Activated CD8-positive, alpha-beta memory T cell treated with anti-CD3 and anti-CD28 coated beads for 48 hours (primary cell): ENCODE measurements at places on chromosomes 2 and 18.

DNA sequence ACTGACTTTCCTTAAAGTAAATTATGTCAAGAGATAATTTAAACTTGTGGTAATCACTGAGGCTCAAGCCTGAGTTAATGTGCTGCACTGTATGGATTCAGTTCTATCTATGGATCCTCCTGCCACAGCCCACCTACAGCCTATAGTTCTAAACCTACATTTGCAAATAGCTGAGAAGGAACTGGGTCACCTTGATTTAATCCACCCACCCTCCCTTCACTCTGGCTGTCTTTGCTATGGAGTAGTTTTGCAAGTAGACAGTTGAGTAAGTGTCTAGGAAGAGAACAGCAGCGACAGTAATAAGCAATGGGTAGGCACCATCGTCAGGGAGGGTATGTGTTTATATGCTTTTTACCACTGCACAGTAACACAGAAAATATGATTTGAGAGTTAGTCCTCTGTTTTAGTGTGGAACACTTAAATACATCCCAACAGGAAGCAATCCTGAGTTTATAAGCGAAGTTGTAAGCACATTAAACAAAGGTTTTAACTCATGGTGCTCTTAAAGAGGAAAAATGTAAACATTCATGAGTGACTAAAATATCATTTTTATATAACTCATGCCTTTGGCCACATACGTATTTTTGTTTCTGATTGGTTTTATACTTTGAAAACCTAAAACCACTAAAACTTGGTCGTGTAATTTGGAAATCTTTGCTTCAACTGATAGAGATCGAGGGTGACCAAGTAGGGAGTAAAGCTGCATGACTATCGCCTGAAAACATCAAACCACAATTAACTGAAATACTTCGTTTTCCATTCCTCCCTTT is 36.3 kb upstream of the CHRNA1 start:
- DNase-seq, result no peak

DNA sequence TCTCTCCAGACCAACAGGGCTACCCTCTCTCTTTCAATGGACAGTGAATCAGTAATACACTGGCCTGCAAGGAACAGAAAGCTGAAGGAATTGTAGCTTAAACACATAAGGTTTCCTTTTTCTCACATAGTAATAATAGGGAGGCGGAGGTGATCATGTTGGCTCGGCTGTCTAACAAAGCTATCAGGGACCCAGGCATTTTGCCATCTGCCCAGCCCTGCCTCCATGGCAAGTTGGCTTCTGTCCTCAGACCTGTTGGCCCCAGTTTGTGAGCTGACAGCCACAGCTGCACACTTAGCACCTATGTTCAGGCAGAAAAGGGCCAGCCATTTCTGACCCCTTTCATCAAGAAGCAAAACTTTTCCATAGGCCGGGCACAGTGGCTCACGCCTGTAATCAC is 2.0 kb upstream of the CHRNG start:
- no peak for DNase-seq

DNA sequence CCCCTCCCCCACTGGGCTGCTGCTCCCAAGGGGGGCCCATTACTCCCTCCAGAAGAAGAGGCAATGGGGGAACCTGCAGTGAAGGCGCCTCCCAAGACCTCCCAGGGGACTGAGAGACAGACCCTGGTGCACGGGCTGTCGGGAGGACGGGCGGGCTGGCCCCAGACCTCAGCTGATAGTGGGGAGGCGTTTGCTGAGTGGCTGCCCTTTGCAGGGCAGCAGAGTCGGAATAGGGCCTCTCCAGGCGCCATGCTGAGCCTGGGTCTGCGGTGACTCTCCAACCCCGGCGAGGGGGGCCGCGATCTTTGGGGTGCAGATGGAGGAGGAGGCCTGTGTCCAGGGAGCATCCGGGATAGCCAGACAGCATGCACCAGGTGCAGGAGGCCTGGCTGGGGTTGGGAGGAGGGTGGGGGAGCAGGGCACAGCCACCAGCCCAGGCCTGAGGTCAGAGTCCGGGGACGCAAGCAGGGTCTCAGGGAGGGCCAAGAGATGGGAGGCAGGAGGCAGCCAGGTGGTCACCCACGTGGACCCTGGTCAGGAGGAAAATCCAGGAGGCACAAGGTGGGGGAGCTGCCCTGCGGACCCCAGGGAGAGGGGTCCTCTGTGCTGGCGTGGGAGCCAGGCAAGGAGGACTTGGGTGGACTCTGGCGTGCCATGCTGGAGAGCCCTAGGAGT is 11.0 kb downstream of the CROCC2 start:
- no peak for DNase-seq

GRCh38 chr18:61466736-61467135 is 133.5 kb downstream of the CDH20 start:
- DNase-seq, result no peak

GRCh38 chr18:58870130-58870529 is 5.5 kb downstream of the ZNF532 start:
- no peak for DNase-seq

GRCh38 chr2:186639939-186640338 is 50.1 kb downstream of the ITGAV start:
- DNase-seq, result no peak

GRCh38 chr2:240219208-240219890 is 78.9 kb upstream of the OTOS start:
- DNase-seq, result no peak

DNA sequence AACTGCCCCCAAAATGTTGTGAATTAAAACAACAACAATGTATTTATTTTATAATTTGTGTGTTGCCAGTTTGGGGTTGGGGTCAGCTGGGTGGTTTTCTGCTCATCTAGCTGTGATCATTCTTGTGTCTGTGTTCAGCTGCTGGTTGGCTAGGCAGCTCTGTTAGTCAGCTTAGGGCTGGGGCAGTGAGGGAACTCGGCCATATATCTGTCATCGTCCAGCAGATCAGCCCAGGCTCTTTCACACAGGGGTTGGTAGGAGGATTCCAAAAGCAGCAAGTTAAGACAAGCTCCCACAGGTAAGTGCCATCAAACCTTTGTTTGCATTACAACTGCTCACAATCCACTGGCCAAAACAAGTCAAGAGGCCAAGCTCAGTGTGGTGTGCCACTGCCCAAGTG is 121.5 kb downstream of the LPIN1 start:
- DNase-seq, result no peak

DNA sequence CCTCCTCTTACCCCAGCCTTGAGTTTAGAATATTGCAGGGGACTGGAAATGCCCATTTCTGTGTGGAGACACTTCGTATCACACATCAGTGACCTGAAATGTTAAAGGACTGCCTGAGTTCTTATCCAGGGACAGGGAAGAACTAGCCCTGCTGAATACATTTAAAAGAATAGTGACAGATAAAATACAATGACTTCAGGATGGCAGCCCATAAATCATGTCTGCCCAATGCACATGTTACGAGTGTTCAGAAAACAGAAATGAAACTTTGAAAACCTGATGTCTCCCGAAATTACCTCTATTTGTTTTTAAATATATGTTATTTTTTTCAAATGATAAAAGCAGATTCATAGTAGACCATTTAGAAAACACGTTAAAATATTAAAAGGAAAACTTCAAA is 22.3 kb upstream of the RAB12 start:
- DNase-seq, result no peak

DNA sequence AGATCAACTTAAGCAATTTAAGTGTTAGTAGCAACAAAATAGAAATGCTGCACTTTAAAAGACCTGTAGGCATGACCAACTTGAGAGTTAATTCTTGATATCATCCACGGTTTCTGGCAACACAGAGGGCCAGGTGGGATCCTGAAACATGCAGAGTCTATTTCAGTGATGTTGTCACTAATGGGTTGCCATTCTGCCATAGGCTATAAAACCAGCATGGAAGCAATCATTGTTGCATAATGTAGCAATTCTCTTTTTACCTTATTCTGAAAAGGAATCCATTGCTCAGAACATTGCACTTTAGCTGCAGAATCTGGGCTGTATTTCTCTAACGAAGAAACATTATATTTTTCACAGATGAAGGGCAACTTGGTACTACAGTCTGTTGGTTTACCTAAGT is 53.9 kb upstream of the CD302 start:
- no peak for DNase-seq

GRCh38 chr2:238101891-238102841 is 2.0 kb downstream of the ESPNL start:
- DNase-seq, result no peak

DNA sequence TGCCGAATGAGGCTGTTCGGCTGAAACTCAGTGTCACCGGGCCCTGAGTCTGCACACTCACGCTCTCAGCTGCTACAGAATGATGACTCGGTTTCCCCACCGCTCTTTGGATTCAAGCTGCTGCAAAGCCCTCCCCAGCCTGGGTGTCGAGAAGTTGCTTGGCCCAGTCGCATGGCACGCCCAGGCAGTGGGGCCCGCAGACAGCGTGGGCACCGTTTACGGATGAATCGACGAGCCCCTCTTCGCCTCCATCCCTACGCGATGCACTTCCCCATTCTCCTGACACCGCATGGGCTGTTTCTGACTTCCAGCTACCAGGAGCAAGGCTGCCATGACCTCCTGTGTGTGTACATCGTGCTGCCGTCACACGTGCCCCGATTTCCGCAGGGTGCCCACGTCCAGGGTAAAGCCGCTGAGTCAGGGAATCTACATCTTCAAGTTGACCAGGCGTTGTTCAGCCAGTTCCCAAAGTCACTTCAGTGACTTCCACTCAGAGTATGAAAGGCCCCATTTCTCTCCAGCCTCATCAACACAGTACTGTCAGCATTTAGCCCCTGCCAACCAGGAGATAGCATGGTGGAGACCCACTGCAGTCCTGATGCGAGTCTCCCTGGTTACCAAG is 60.3 kb upstream of the GPC1 start:
- no peak for DNase-seq

GRCh38 chr2:12685145-12685544 is 31.6 kb upstream of the TRIB2 start:
- no peak for DNase-seq

GRCh38 chr2:179787601-179788000 is 73.8 kb downstream of the ZNF385B start:
- no peak for DNase-seq

GRCh38 chr2:225013425-225014365 is 28.6 kb downstream of the DOCK10 start:
- no peak for DNase-seq

- DNase-seq, result no peak
Measured at GRCh38 chr2:44817673-44818335, 123.7 kb upstream of the SIX3 start.

DNA sequence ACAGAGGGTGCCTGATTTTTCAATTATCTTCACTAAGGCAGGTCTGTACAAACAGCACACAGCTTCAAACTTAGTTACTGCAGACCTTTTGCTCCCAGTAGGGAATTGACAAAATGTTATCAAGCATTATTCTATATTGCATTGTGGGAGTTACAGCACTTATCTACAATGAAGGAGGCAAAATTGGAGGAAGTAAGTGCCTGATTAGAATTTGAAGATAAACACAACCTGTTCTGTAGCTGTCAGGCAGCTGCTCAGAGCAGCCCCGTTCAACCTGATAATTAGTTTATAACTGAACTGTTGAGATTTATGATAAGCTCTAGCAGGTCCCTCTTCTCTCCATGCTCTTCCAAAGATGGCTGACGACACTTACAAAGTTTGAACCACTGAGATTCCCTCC is 364.4 kb upstream of the CYRIA start:
- no peak for DNase-seq

GRCh38 chr2:238979636-238980035 is 131.8 kb downstream of the TWIST2 start:
- DNase-seq, result no peak

DNA sequence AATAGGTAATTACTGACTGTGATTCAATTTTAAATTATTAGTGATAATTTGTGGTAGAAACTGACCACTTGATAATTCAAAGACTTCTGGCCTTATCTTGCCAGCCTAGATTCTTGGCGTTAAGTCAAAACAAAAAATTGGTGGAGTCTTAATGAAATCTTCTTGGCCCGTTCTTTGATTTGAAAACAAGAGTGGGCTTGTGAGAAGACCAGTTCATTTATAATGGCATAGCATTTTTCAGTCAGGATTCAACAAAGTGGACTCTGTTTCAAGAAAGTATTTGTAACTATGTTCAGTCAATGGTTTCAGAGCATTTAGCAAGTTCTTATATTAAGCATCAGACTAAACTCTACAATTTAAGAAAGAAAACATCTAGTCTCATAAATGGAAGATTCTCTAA is 26.0 kb downstream of the ITGA4 start:
- no peak for DNase-seq

DNA sequence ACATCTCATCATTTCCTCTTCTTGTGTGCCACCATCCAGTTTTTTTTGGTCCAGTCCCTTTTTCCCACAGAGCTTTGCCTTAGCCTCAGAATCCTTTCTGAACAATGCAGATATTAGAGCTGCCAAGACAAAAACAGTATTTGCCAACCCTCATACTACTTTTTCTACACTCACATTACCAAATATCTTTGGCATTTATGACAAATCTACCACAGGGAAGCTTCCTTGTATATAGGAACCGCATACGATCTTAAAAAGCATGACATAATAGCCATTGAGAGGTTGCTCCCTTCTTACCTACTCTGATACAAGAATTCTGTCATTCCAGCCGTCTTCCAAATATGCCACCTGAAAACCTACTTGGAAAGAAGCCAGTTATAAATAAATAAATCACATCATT is 9.4 kb downstream of the ZNF24 start:
- DNase-seq, result no peak

DNA sequence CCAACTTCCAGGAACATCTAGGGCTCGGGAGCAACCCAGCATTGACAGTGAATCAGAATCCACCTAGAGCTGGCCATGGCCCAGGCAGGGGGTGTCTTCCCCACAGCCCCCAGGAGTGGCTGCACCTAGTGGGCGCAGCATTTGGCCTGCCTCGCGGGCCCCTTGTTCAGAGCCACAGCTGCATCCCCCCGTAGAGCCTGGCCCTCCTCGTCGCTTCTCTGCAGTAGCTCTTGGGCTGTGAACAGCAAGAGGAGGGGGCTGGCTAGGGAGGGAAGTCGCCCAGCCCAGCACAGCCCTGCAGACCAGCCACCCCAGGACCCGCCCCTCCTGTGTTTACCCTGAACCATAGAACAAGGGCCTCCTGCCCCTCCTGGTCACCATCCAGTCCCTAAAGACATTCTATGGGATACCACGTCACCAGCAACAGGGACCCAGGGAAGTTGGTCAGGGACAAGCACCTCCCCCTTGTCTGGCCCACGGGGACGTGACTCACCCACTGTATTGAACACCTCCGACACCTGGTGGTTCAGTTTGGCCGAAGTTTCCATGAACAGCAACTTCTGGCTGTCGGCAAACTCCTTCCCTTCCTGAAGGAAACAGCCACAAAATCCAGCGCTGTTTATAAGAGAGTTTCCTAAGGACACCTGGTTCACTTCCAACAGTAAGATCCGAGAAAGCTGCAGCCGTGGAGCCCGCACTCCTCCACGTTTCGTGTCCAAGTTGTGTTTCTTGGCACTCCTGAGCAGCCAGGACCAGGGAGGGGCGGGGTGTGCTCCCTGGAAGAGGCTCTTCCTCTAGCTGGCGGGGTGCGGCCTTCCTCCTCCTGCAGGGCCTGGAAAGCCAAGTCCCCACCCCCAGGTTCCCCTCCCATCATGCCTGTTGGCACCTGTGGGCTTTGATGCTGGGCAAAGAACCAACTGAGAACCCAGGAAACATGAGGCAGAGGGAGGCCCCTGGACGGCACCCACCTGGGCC is 8.8 kb downstream of the PRLH start:
- no peak for DNase-seq
